Adipocyte (in vitro differentiated cells): ENCODE measurements at places on chromosomes 6 and 20.

DNA sequence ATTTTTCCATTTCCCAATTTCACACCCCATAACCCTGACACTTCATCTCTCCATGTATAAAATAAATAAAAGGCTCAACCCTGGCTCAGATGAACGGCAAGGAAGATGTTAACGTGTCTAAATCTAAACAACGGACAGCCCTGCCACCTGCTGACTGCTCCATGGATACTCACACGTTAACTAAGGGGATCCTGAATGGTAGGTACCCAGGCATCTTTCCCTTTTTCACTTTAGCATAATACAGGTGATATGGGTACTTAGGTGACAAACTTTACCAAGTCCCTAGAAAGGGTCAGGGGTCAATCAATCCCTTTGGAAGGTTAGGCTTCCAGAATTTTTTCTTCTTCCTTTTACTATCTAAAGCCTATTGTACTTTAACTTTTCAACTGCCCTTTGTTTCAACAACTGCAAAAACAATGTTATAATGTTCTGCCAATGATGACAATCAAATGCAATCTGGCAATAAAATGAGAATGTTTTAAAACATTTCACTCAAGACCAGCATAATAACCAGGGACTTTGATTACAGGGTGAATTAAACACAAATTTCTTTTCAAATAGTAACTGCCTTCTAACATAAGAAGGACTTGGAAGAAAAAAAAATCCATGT, 52.4 kb upstream of the IPCEF1 start:
- peak; percentile 30 for DNase-seq

DNA sequence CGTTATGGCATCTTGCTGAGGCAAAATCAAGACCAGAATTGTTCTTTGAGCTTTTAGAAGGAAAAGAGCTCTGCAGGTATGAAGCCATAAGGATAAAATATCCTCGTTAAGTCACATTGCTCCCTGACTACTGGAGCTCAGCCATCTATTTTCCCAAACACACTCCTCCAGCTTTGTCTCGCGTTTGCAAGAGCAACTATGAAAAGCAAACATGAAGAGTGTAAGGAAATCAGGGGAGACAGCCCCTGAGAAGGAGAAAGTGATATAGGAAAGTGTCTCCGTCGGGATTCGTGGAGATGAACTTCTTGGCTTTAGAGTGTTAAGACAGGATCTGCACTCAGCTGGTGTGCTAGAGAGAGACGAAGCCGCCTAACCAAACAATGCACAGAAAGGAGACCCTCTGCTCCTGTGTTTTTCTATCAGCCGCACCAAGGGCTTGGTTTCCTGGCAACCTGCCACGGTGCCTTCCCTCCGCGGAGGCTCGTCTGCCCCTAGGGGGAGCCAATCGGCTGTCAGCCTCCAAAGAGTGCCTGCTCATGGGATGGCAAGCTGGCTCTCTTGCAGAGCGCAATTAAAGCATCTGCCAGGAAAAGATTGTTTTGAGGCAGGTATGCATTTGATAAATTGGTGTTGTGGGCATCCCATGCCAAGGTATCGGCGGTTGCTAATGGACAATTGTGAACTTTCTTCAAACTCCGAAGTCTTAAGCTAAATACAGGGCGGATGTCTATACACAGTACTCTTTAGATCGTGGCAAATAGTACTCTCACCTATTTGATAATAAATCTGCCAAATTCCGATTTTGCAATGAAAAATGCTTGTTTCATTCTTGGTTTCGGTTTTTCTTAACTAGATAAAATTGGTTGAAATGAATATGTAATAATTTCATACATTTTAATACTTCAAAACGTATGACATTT, 603.2 kb downstream of the RNF144B start:
- DNase-seq: peak; percentile 56

DNA sequence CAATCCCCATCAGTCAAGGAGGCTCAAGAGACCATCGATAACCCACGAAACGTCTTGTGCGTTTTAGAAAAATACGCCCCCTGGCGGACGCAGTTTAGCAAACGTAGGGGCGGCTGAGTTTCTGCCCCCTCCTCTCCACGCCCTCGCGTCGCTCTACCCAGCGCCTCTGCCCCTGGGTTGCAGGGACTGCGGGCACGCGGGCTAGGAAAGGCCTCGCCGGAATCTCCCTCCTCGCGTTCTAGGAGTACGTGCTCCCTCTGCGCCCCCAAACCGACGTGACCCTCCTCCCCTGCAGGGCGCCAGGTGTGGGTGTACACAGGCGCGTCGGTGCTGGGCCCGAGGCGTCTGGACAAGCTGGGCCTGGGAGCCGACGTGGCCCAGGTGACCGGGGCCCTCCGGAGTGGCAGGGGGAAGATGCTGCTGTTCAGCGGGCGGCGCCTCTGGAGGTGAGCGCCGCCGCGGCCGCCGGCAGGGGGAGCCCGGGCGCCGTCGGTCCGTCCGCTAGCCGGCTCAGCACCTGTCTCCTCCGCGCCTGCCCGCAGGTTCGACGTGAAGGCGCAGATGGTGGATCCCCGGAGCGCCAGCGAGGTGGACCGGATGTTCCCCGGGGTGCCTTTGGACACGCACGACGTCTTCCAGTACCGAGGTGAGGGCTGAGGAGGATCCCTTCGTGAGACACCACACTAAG, 5.3 kb downstream of the MMP9 start:
- DNase-seq: peak; percentile 66

- no peak for DNase-seq
Measured at GRCh38 chr20:16902662-16903061, 154.5 kb downstream of the OTOR start.

GRCh38 chr6:116409756-116410155, 39.0 kb downstream of the DSE start:
- DNase-seq: no peak

- DNase-seq: no peak
Measured at GRCh38 chr6:89409461-89410035, 2.5 kb downstream of the RRAGD start.

GRCh38 chr6:52253494-52253893, 9.2 kb upstream of the IL17F start:
- DNase-seq: peak; percentile 36

DNA sequence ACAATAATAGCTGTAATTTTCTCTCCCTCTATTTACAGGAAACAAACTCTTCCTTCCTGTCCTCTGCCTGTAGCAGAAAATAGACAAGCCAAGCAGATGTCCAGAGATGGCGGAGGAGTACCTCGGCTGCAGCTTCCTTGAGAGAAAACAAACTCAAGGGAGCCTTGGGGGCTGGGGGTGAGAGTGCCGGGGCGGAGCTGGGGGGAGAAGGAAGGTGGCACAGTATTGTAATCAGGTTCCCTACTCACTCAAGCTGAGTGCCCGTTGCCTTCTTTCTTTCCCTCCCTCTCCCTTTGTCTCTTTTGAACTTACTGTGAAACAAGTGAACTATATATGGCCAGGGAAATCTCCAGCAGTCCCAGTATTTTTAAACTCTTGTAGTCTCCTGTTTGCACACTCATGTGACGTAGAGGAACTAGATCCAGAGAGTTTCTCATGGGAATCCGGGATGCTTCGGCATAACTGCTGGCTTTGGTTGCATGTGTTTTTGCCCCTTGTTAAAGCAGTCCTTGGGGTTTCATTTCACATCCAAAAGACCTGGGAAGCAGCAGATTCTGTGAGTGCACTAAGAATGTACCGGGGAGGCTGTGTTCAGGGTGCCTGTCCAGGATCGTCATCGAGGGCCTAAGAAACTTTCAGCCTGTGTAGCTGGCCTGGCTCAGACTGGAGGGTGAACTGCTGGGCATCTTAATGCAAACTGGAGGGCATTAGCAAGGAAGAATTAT, 44.6 kb upstream of the HDDC2 start:
- DNase-seq: no peak

- no peak for DNase-seq
Measured at GRCh38 chr20:48155268-48155667, 370.0 kb upstream of the SULF2 start.

GRCh38 chr20:48783533-48784272, 44.1 kb downstream of the PREX1 start:
- no peak for DNase-seq

- no peak for DNase-seq
Measured at GRCh38 chr6:13838616-13839015, 24.3 kb upstream of the MCUR1 start.

GRCh38 chr6:105591053-105591452, 188.2 kb upstream of the PREP start:
- no peak for DNase-seq

DNA sequence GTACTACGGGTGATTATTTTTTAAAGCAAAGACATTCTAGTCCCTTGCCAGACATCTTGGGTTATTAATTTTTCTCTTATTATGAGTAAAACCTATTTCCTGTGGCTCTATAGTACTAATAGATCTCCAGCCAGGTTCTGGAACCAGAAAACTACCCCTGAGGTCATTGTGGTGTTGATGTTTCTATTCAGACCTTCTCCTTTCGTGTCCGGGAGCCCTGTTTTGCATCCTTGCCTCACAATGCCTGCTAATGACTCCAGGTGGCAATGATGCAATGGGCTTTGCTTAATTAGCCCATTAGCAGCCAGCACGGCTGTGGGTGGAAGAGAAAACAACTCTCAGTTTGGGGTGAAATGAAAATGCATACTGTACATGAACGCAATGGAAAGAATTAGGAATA, 62.9 kb upstream of the ARG1 start:
- DNase-seq: no peak

GRCh38 chr20:44356353-44356723, 839 bp downstream of the HNF4A start:
- DNase-seq: no peak

GRCh38 chr6:121460170-121460569, 24.7 kb downstream of the GJA1 start:
- DNase-seq: no peak

DNA sequence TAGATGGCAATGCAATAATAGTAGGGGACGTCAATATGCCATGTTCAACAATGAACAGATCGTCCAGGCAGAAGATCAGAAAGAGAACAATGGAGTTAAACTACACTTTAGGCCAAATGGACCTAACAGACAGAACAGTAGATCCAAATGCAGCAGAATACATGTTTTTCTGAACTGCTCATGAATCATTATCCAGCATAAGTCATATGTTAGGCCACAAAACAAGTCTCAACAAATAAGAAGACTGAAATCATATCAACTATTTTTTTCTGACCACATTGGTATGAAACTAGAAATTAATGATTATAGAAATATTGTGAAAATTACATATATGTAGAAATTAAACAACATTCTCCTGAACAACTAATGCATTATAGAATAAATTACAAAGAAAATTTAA, 10.2 kb upstream of the DEFB125 start:
- DNase-seq: no peak

DNA sequence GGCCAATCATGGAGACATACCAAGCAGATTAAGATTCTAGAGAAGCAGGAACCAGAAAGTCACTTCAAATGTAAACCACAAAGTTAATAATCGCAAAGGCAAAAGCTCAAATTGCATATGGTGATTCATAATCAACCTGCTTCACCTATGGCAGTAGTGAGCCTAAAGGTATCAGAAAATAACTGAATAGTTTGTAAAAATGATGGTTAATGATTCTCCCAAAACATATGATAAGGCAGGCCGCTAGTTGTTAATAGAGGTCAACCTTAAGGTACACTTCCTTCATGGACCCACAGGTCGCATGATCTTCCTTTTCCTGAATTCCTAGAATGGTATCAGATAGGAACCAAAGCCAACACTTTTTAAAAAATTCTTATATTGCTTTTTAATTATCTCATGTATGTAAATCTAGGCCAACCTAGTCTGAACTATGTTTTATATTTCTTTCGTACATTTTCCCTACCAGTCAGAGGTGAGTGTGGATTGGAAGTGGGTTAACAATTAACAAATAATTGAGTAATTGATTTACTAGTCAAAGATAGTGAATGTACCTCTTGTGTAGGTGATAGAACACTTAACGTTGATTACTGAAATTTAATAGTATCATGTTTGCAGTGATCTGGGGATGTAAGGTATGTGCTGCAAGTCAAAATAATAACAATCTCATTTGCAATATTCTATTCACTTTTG, 16.4 kb downstream of the TAAR2 start:
- no peak for DNase-seq

DNA sequence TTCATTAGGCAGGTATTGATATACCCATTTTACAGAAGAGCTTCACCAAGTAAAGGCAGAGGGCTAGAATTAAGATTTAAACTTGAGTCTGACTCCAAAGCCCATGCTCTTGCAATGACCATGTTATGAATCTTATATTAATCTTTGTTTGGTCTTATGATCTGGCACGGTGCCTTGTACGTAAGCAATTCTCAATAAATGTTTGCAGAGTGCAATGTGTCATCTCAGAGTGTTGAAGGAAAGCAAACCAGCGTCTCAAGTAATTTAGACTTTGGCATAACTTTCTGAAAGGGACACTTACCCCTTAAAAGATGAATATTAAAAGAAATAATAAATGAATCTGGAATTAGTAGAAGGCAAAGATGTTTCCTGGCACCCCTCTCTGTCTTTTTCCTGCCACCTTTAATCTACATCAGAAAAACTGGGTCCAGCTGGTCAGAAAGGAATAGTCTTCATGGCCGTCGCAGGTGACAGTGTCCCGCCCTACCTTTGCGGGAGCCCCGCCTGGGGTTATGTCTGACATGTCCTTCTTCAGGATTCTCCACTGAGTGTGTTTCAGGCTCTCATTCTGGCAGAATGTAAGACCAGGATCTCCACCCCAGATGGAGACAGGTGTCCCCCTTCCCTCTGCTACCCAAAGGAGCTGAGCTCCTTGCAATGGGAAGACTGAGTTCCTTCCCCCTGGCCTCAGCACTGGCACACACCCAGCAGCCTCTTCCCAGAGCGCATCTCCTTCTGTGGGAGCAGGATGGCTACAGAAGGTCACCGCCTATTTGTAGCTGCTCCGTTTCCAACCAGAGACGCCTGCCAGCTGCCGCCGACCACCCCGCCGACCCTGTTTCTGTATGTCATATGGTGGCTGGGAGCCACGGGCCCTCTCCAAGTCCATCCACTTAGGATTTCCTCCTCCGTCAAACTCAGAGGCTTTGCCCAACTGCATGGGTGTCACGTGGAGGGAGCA, 266.3 kb upstream of the ECI2 start:
- DNase-seq: no peak

DNA sequence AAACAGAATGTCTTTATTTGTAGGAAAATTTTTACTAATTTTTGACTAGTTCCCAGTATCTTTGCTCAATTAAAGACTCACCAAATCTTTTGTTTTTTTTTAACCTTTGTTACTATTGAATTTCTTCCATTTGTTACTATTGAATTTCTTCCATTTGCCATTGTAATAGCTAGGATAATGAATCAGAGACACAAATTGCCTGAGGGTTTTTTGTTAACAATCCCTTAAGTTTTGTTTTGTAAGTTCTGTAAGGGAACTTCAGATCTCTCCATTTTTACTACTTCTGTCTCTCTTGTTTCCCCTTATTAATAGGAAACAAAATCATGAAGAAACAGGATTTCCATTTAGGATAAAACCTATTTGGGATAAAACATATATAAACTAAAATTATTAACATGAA, 104.3 kb downstream of the MAP3K4 start:
- peak; percentile 53 for DNase-seq

DNA sequence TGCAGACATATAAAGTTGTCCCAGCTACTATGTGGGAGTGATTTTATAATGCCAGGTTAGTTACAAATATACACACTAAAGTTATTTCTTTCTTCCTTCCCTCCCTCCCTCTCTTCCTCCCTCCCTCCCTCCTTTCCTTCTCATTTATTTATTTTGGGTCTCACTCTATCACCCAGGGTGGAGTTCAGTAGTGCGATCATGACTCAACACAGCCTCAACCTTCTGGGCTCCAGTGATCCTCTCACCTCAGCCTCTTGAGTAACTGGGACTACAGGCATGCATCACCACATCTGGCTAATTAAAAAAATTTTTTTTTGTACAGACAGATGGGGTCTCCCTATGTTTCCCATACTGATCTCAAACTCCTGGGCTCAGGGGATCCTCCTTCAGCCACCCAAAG, 59.2 kb downstream of the PHF20 start:
- peak; percentile 4 for DNase-seq
